Aorta (tissue), 5 donors: ENCODE measurements at places on chromosomes 5 and 9. TPM values are rescaled to one million over a fixed set of nuclear protein-coding genes. Genes with fewer than 3 reads are reported as not detected.

The SPINK7 gene
- not detected for polyA plus RNA-seq

The N4BP3 gene
- polyA plus RNA-seq = 0.03 TPM

The MYORG gene
- polyA plus RNA-seq = 1.6 TPM

The ELAVL2 gene
- not detected for polyA plus RNA-seq

The ANKRD34B gene
- polyA plus RNA-seq = 0.25 TPM

The GNPDA1 gene
- 24.0 TPM for polyA plus RNA-seq

The EIF4E1B gene
- polyA plus RNA-seq = not detected

The PCA3 gene
- 2.0 TPM for polyA plus RNA-seq
